GM12878 (cell line): ENCODE measurements at places on chromosomes 2 and 18. TPM values are rescaled to one million over a fixed set of nuclear protein-coding genes. Genes with fewer than 3 reads are reported as not detected.

GRCh38 chr2:136305517-136306192, 187.7 kb upstream of the CXCR4 start:
- H3K27ac ChIP-seq = no peak overlapping the region
- peaks cover 6% of the 10 kb centered on the region for H3K4me1 ChIP-seq
- H3K36me3 ChIP-seq = no peaks in the 10 kb centered on the region
- H3K27me3 ChIP-seq = peaks cover 5% of the 10 kb centered on the region; the same call in 1 of the 2 replicates
- no peak overlapping the region for H3K4me3 ChIP-seq
- no peak for DNase-seq

DNA sequence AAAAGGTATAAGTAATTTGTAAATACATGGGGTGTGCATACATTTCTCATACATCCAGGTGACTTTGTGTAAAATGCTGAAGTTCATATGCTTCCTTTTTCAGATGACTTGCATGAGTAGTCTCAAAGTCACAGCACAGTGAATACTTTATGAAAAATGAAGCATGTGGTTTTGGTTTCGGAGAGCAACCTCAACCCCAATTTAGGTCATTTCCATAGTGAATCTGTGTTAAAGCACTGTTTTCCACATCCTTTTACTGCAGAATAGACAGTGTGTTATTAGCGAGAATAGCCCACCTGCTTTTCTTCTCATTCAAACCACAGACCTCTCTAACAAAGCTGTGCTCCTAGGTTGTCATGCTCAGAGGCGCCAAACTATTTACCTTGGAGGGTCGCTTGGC, 204.4 kb upstream of the RASGRP3 start:
- H3K27ac ChIP-seq = no peak overlapping the region
- no peaks in the 10 kb centered on the region for H3K27me3 ChIP-seq
- H3K4me3 ChIP-seq = no peak overlapping the region
- peaks cover 10% of the 10 kb centered on the region for H3K4me1 ChIP-seq
- peak; percentile 71 for DNase-seq

GRCh38 chr18:9109523-9109922, 7.0 kb downstream of the NDUFV2 start:
- no peaks in the 10 kb centered on the region for H3K36me3 ChIP-seq
- no peak for DNase-seq
- no peaks in the 10 kb centered on the region for H3K27me3 ChIP-seq
- H3K27ac ChIP-seq = no peak overlapping the region; the same call in 1 of the 2 replicates

DNA sequence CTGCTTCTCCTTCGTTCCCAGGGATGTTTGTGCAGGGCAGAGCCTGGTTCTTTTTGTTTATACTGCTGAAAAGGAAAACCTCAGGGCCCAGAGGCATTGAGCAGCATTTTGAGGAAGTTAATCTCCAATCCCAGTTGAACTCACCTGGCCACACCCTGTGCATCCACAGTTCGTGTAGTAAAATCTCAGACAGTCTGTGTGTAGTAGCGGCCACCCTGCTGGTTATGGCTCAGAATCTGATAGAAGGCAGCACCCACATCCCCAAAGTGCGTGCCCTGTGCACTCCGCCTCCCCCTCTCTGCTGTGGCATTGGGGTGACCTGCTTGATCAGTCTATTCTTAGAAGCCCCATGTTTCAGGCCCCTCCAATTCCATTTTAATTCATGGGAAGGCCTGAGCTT, 10.9 kb downstream of the TRIB2 start:
- H3K27me3 ChIP-seq = no peaks in the 10 kb centered on the region
- H3K4me1 ChIP-seq = peaks cover 14% of the 10 kb centered on the region
- no peak overlapping the region for H3K27ac ChIP-seq
- no peak for DNase-seq

Gene ASB18
- total RNA-seq = not detected in 2 replicates

Gene ANKRD30BL
- 0.05 TPM in 1 of 2 replicates, not detected in the other for total RNA-seq

- H3K4me3 ChIP-seq = no peak overlapping the region
- H3K27me3 ChIP-seq = no peaks in the 10 kb centered on the region; the same call in 1 of the 2 replicates
- no peak overlapping the region for H3K27ac ChIP-seq
- H3K36me3 ChIP-seq = no peaks in the 10 kb centered on the region
- no peak for DNase-seq
- H3K4me1 ChIP-seq = no peaks in the 10 kb centered on the region
Measured at GRCh38 chr2:138703242-138703641, 76.9 kb downstream of the NXPH2 start.

DNA sequence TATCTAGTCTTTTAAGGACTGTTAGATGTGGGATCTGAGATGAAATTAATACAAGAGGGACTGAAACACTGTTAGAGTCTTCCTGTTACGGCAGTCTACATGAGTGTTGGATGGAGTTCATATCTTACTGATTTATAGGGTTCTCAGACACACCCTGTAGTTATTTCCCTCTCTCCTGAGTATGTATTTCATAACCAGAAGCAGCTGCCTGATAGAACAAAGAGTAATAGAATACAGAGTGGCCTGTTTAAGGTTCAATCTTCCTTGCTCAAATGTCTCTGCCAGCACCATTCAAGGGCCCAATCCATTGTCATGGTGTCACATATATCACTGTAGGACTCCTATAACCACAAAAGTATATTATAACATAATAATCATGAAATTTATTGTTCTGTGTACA, 1229.1 kb upstream of the ACVR2A start:
- H3K4me1 ChIP-seq = no peaks in the 10 kb centered on the region
- no peak overlapping the region for H3K27ac ChIP-seq
- H3K36me3 ChIP-seq = no peaks in the 10 kb centered on the region
- no peak for DNase-seq
- H3K27me3 ChIP-seq = no peaks in the 10 kb centered on the region

- H3K27me3 ChIP-seq = no peaks in the 10 kb centered on the region
- no peak overlapping the region for H3K4me3 ChIP-seq
- DNase-seq = no peak
- no peaks in the 10 kb centered on the region for H3K36me3 ChIP-seq
Measured at GRCh38 chr2:189276277-189276676, 96.7 kb upstream of the COL5A2 start.

DNA sequence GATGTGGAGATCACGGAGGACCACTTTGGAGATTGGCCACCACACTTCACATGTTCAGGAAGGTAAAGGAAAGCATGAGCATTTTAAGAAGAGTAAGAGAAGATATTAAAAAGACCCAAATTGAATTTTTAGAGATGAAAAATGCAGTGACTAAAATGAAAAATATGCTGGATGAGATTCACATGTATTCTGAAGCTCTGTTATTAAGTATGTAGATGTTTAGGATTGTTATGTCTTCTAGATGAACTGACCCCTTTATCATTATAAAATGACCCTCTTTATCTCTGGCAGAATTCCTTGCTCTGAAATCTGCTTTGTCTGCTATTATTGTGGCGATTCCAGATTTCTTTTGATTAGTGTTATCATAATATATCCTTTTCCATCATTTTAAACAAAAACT, 36.0 kb upstream of the DYNC2LI1 start:
- H3K27me3 ChIP-seq = 0 out of 2 replicates have a peak, but pooled peaks cover 1% of the 10 kb centered on the region
- no peak overlapping the region for H3K4me3 ChIP-seq
- H3K4me1 ChIP-seq = no peaks in the 10 kb centered on the region
- H3K27ac ChIP-seq = no peak overlapping the region

GRCh38 chr2:12685145-12685544, 31.6 kb upstream of the TRIB2 start:
- no peak for DNase-seq
- peaks cover 8% of the 10 kb centered on the region; the same call in 1 of the 2 replicates for H3K27me3 ChIP-seq
- H3K4me3 ChIP-seq = no peak overlapping the region
- H3K36me3 ChIP-seq = no peaks in the 10 kb centered on the region

DNA sequence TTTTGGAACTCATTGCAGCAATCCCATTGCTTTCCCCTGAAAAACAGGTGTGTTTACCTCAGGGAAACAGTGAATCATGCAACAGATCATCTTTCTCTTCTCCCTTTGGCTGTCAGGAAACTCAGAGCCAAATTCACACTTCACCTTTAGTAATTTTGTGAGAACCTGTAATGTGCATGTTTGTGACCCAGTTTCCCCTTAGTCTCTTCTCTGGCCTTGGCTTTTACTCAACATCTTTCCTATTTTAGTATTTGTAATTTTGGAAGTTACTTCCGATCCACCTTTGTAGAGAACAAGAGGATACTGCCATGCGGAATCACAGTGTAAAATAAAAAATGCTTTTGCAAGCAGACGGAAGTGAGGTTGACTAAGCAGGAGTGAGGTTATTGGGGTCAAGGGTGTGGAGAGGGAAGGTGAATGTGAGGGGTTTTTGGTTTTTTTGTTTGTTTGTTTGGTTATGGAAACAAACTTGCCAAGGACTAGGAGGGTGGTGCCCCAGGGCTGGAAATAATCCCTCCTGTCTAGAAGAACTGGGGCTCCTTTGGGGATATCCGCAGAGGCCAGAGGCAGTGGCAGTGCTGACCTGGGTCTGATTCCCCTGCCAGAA, 14.0 kb downstream of the ASPRV1 start:
- H3K36me3 ChIP-seq = no peaks in the 10 kb centered on the region
- no peak overlapping the region for H3K4me3 ChIP-seq
- no peak overlapping the region for H3K27ac ChIP-seq

Gene APOB
- total RNA-seq = 1.1 and 1.4 TPM in 2 replicates

Gene EPAS1
- 1.5 and 2.5 TPM in 2 replicates for total RNA-seq

DNA sequence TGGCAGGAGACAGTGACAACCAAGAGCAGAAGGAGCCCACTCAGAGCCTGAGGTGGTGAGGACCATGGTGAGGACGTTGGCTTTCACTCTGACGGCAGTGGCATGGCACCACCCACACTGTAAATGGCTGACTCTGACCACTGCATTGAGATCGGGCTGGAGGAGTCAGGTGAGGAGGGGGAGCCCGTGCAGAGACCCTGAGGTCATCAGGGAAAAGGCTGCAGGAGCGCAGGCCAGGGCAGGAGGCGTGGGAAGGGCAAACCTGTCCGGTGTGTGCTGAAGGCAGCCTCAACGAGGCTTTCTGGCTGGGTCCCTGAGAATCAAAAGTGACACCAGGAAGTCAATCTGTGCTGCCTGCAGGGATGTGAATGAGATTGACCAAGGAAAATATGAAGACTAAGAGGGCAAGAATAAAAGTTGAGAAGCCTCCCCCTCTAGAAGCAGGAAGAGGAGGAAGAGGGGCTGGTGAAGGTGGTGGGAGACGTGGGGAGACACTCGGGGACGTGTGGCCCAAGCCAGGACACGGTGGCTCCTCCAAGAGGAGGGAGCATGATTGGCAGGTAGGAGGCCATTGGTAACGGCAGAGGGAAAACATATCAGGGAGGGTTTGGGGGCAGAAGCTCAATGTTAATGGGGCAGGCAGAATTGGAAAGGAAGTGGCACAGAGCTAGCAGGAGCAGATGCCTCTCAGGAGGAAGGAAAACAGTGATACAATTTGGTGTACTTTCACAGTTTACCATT, 2.0 kb upstream of the OR6B3 start:
- peaks cover 2% of the 10 kb centered on the region; the same call in 1 of the 2 replicates for H3K27me3 ChIP-seq
- H3K27ac ChIP-seq = no peak overlapping the region
- no peaks in the 10 kb centered on the region for H3K4me1 ChIP-seq
- no peak for DNase-seq
- H3K36me3 ChIP-seq = no peaks in the 10 kb centered on the region

- DNase-seq = no peak
- no peaks in the 10 kb centered on the region for H3K4me1 ChIP-seq
- no peaks in the 10 kb centered on the region for H3K36me3 ChIP-seq
- no peak overlapping the region for H3K27ac ChIP-seq
- no peak overlapping the region for H3K4me3 ChIP-seq
Measured at GRCh38 chr2:24231461-24231881, 56.6 kb downstream of the FAM228A start.
